Activated CD4-positive, alpha-beta T cell treated with anti-CD3 and anti-CD28 coated beads for 24 hours (primary cell): ENCODE measurements at places on chromosomes 16 and 17.

DNA sequence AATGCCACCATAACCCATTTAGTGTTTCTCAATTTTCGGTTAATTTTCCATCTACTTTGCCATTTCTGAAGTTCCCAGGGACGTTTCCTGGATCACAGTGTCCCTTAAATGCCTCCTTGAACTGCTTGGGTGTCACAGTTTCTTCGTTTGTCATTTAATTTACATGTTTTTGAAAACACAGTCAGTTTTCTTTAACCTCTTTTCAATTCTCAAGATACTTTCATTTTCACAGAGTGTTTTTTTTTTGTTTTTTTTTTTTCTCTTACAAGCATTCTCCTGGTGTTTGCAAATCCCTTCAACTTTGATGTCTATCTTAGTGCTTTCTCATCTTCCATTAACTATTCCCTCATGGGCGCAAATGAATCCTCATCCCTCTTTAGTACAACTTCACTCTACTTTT lies 283.7 kb downstream of the GRIN2A start:
- no peak for DNase-seq

- no peak for DNase-seq
These were observed 30.0 kb downstream of the ANKFY1 start for GRCh38 chr17:4233668-4234258.

GRCh38 chr16:83542491-83542890 lies 265.3 kb upstream of the HSBP1 start:
- no peak for DNase-seq

- no peak for DNase-seq
These were observed 161.0 kb downstream of the FTO start for GRCh38 chr16:53864819-53865493.

GRCh38 chr16:28317040-28317880 lies 24.9 kb downstream of the SBK1 start:
- peak; percentile 59 for DNase-seq

DNA sequence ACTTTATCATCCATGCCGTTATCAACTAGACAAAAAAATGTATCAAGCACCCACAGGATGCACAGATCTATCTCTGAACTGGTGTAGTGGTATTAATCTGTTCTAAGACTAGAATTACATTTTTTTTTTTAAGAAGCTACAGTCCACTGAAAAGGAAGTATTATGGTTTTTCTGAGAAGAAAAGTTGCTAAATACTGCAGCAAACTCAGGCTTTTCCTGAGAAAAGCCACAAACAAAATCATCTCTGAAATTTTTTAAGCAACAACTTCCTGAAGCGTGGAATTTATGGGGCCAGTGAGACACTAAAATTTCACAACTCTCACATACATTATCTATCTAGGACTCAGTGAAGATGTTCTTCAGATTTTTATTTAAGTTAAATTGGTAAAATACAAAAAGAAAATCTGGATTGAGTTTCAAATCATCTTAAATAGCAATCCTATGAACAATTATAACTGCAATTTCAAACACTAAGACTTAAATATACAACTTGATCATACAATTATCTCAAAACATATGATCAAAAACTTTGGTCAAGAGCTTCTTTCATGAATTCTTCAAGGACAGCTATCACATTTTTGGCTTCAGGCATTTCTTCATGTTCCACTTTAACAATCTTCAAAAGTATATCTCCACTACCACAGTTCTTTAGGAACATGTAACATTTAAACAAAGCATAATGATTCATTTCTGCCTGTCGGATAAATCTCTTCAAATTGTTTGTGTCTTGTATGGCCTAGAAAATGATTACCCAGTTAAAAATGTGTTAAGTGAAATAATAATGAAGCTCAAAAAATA lies 10.5 kb downstream of the C17orf75 start:
- DNase-seq = no peak

DNA sequence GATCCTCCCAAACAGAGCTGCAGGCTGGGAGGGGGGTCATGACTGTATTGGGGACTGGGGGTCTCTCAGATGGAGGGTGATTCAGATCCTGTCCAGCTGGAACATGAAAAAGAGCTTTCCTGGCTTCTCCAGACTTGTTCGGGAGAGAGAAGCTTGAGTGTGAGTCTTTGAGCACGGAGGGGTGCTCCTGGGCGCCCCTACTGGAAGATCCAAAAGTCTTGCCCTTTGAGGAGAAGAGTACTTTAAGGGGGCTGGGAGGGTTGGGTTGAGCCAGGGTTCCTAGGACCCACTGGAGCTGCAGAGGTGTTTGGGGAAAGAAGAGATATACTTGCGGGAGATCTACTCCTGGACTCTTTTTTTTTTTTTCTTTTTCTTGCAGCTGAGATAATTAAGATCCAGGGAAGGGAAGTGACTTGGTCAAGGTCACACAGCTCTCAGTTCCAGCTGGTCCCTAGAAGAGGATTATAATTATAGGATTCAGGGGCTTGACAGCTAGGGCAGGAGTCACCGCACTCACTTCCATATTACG lies 8.4 kb downstream of the RARA start:
- no peak for DNase-seq

GRCh38 chr16:86508947-86509758 lies 1.2 kb upstream of the FOXF1 start:
- DNase-seq = no peak

GRCh38 chr17:82645516-82645915 lies 2.7 kb downstream of the WDR45B start:
- no peak for DNase-seq

- DNase-seq = no peak
These were observed 2.6 kb downstream of the GGT6 start for GRCh38 chr17:4557626-4558346.

DNA sequence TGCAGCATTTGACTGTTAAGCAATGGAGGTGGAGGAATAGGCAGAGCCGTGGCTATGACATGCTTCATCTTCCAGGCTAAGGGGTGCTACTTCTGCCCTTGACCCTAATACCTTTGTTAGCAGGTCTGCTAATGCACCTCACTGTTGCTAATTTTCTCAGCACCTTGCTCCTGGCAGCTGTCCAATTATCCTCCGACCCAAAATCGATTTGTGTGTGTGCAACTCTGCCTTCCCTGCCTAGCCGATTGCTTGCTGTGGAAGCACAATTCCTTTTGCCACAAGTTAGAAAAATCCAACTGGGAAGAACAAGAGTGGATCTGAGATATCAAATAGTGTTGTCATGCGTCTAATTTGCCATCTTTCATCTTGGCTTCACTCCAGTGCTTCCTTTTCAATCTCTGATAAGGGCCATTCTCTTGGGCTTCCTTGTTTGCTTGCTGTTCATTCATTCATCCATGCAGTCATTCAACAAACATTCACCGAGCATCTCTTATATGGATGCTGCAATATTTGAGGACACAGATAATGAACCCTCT lies 422.8 kb downstream of the RBFOX1 start:
- DNase-seq = no peak

- no peak for DNase-seq
These were observed 10.7 kb downstream of the PAM16 start for GRCh38 chr16:4340443-4340842.

GRCh38 chr17:32946375-32947135 lies 18.6 kb downstream of the TMEM98 start:
- no peak for DNase-seq

- no peak for DNase-seq
These were observed 21.5 kb downstream of the CFAP20 start for GRCh38 chr16:58107709-58108108.

GRCh38 chr16:54627616-54628015 lies 303.0 kb upstream of the IRX5 start:
- DNase-seq = no peak

- DNase-seq = no peak
These were observed 12.9 kb downstream of the AKAP1 start for GRCh38 chr17:57097832-57098421.

- DNase-seq = no peak
These were observed 146.1 kb downstream of the SDK2 start for GRCh38 chr17:73498176-73498575.

DNA sequence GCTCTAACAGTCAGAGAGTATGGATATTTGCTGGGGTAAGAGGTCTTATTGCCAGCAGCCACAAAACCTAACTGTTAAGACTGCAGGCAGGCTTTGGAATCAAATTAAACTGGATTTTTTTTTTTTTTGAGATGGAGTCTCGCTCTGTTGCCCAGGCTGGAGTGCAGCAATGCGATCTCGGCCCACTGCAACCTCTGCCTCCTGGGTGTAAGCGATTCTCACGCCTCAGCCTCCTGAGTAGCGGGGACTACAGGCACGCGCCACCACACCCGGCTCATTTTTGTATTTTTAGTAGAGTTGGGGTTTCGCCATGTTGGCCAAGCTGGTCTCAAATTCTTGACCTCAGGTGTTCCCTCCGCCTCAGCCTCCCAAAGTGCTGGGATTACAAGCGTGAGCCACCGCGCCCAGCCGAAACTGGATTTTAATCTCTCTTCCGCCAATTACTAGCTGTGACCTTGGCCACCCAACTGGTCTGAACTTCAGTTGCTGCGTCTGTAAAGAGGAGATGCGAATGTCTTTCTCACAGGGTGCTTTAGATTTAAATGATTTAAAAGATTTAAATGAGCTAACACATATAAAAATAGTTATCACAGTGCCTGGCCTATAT lies 842 bp downstream of the MRPL10 start:
- DNase-seq = no peak

DNA sequence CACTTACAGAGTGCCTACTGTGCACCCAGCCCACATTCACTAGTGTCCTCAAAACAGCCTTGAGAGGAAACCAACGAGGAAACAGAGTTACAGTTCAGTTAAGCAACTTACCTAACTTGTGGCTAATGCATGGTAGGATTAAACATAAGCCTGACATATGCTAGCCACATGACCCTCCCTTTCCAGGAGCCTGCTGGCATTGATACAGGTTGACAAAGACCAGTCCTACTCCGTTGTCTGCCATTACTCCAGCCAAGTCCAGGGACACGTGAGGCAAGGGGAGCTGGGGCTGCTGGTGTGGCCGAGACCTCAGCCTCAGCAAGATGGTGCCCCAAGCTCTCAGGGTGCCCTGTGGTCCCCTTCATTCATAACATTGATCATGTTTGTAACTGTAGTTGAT lies 37.9 kb downstream of the SNX20 start:
- no peak for DNase-seq

DNA sequence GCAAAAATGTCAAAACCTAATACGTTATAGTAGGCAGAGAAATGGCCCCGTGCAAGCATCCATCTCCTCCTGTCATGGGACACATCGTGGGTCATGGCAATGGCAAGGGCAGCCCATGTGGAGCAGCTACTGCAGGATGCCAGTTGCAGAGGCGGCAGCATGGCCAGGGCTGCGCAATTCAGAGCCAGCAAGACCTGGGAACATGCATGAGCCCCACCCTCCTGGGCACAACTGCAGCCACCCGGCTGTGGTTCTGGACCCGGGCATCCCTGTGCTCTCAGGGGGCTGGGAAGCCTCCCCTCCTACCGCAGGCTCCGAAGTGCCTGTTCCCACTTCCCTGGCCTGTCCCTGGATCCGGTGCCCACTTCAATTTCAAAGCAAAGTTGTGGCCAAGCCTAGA lies 203.6 kb downstream of the CPPED1 start:
- no peak for DNase-seq

GRCh38 chr17:58997756-58998553 lies 108.7 kb downstream of the TRIM37 start:
- DNase-seq = no peak

GRCh38 chr17:9002227-9002605 lies 19.1 kb upstream of the NTN1 start:
- no peak for DNase-seq

DNA sequence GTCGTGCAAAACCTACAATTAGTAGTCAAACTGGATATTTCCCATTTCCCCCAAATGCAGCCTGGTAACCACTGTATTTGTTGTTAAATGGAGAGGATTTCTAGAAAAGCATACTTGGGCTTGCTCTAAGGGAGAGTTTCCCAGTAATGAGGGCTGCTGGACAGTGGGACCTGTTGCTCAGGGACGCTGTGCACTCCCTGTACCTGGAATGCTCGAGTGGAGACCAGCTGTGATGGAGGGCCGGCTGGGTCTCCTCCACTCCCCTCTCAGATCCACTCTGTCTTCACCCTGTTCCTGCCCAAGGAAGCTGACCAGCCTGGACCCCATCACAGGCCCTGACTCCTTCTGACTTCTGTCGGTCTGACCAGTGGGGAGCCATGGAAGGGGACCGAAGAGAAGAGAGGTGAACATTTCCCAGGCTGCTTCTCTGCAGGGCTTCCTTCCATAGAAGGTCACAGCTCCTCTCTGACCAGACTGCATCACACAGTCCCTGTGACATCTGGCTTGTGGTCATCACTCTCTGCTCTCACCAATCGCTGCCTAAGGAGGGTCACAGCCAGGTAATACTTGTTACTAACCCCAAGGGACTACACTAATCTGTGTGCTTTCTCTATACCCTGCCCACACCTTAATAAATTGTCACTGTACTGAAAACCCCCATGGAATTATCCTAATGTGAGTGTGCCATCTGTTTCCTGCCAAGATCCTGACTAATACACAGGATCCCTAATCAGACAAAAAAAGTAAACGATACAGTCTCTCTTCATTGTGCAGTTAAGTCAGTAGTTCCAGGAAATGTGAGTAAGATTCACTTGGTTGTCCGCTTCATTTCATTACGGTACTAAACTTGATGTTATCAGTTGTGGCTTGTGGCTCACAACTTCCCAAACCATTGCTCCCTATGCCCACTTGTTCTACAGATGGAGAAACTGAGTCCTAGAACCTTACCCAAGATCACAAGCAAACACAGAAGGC lies 102.4 kb downstream of the CCT6B start:
- DNase-seq = no peak

- no peak for DNase-seq
These were observed 3.2 kb downstream of the KRTAP9-9 start for GRCh38 chr17:41258406-41258805.

- no peak for DNase-seq
These were observed 88.4 kb downstream of the USP32 start for GRCh38 chr17:60303406-60304099.

DNA sequence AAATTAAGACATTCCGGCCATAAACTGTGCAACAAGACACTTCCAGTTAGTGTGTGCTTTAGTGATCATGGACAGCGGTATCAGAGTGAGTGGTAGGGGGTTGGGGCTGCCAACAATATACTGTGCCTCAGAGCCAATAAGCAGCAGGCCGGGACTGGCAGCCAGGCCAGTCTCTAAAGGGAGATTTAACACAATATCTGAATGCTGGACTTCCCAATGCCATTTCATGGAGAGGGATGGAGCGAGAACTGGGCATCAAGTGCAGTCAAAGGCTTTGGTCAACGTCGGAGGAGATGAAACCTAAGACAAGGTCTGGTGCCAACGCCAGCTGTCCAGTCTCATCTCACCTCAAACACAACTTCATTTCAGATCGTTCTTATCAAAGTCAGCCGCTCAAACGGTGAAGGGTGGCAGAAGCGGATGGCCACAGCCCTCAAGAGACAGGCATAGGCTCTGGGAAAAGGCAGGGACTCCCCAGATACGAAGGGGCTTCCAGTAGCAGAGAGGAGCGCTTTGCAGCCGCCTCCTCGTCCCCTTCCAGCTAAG lies 935 bp downstream of the USP32 start:
- no peak for DNase-seq

- DNase-seq = no peak
These were observed 301.8 kb upstream of the MAF start for GRCh38 chr16:79902351-79902750.

DNA sequence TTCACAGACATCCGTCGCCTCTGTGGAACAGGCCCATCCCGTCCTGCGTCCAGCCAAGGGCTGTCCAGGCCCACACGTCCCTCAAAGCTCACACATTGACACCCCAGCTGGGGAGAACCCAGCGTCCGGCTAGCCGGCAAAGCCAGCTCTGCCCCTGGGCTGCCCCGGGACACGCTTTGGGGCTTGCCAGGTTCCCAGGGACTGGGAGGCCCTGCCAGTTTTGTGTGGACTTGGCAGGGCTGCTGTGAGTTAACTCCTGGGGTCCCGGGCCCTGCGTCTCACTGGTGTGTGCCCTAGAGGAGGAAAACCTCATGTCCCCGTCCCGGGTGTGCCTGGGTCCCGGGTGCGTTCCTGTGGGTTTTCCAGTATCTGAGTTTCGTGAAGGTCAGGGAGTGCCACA lies 6.3 kb downstream of the SOX8 start:
- no peak for DNase-seq
